ENCODE measurements at places on chromosomes 7 and 10.

GRCh38 chr7:47336472-47337425 is 245.2 kb downstream of the TNS3 start:
- no peak for DNase-seq

- DNase-seq: no peak
These were observed 131.3 kb upstream of the DPP6 start for GRCh38 chr7:153920897-153921296.

- DNase-seq: no peak
These were observed 45.1 kb upstream of the SEPTIN7 start for GRCh38 chr7:35755711-35756110.

- DNase-seq: no peak
These were observed 113.2 kb downstream of the GRID1 start for GRCh38 chr10:86253091-86254072.

GRCh38 chr10:113369365-113369694 is 183.5 kb upstream of the HABP2 start:
- DNase-seq: no peak

GRCh38 chr10:106740-107139 is 28.5 kb upstream of the ZMYND11 start:
- DNase-seq: no peak

GRCh38 chr10:65396997-65397396 is 1528.8 kb upstream of the LRRTM3 start:
- DNase-seq: no peak

- DNase-seq: no peak
These were observed 5.7 kb downstream of the FAM221A start for GRCh38 chr7:23685731-23686130.

- no peak for DNase-seq
These were observed 523.8 kb upstream of the CELF2 start for GRCh38 chr10:10493833-10494232.

DNA sequence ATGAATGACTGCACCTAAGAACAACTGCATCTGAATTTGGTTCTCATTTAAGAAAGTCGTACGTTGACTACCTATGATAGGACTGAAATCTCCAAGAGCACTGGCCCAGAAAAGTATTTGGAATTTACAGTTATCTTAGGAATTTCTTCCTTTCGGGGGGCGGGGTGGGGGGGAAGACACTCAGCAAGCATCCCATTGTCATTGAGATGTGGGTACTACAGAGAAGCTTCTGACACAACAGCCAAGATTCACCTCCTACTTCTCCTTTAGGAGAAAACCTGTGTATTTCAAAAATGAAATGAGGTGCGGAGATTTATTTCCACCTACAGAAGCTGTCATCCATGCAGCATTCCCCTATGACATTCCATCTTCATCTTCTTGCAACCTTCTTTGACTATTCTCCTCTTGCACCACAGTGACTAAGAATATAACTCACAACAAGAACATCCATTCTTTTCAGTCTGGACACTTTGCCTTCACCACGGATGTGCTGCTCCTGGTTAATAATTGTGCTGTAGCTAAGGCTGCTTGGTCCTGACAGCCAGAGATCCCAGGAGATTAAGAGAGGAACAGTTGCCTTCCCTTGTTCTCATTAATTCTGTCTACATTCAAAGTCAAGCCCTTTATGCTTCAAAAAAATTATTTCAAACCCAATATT is 98.4 kb upstream of the FRMD4A start:
- no peak for DNase-seq

DNA sequence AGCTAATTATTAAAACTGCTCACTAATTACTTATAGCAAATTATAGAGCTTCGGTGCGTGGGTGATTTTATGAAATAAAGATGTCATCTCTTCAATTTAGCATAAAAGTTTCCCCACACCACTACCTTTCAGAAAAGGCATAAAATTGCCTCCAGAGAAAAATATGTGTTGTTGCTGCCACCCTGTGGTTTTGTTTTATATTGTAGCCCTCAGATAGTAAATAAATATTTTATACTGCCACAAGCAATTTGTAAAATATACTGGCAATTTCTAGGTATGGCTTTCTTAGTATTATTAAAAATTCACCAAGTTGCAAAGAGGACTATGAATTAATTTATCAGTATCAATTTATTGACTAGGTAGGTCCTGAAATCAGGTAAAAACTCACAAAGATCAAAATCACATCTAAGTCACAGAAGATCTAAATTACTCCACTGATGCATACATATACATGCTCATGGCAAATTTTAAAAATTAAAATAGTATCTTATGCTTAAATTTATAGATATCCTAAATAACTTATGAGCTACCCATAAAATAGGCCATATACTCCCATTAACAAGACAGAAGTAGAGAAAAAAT is 26.5 kb downstream of the ASNS start:
- DNase-seq: peak; percentile 26

DNA sequence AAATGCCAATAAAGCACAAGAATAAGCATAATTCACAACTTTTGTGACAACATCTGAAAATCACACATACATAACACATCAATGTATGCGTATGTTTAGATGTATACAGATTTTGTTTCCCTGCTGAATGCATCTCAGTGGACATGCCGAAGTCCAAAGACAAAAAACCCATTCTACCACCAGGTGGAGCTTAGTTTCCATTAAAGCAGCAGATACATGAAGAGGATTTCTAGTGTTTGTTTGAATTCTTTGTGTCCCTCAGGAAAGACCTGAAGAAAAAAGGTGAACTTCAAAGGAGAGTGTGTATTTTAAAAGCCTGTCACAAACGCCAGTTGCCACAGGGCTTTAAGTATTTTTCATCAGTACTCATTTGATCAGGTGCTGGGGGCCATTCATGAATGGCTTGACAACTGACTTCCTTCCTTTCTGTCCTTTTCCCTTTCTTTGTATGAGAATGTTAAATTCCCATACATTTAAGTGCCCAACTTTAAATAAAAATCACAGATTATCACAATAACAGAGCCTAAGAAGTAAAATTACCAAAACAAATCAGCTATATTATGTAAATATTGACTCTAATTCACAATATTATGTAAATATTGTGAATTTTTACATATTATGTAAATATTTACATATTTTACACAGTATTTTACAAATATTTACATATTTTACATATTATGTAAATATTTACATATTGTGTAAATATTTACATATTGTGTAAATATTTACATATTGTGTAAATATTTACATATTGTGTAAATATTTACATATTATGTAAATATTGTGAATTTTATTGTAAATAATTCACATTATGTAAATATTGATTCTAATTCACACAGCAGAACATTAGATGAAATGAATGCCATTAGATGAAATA is 343.0 kb downstream of the CRPPA start:
- no peak for DNase-seq

DNA sequence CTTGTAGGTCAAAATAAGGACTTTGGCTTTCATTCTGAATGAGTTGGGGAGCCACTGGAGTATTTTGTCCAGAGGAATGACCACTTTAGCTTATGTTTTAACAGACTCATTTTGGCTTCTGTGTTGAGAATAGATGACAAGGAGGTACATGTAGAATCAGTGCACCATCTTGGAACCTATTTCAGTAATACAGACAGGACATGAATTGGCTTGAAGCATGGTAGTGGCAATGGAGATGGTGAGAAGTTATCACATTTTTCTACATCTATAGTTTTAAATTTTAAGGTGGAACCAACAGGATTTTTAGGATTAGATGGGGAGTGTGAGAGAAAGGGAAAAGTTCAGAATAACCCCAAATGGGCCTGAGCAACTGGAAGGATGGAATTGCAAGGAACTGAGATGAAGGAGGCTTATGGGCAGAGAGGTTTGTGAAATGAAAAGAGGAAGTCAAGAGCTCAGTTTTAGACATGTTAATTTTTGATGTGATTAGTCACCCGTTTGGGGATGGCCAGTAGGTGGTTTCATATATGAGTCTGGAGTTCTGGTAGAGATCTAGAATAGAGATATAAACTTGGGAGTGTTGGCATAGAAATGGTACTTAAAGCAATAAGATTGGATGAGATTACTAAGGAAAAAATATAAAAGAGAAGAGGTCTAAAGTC is 89.2 kb upstream of the JAZF1 start:
- no peak for DNase-seq

DNA sequence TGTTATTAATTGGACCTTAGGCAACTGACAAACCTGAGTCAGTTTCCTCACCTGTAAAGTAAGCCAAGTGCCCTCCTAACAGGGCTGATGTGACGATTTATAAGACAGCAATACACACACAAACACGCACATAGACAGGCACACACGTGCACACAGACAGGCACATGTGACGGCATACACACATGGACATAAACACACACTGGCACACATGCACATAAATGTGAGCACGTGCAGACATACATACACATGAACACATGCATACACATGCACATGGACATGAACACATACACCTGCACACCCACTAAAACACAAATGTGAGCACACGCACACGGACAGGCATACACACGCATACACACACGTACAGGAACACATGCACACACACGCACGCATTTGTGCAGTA is 148.9 kb downstream of the PRKCQ start:
- DNase-seq: no peak

- DNase-seq: no peak
These were observed 4.3 kb upstream of the GPNMB start for GRCh38 chr7:23242321-23242720.

GRCh38 chr10:103231047-103231551 is 14.6 kb upstream of the RPEL1 start:
- no peak for DNase-seq

DNA sequence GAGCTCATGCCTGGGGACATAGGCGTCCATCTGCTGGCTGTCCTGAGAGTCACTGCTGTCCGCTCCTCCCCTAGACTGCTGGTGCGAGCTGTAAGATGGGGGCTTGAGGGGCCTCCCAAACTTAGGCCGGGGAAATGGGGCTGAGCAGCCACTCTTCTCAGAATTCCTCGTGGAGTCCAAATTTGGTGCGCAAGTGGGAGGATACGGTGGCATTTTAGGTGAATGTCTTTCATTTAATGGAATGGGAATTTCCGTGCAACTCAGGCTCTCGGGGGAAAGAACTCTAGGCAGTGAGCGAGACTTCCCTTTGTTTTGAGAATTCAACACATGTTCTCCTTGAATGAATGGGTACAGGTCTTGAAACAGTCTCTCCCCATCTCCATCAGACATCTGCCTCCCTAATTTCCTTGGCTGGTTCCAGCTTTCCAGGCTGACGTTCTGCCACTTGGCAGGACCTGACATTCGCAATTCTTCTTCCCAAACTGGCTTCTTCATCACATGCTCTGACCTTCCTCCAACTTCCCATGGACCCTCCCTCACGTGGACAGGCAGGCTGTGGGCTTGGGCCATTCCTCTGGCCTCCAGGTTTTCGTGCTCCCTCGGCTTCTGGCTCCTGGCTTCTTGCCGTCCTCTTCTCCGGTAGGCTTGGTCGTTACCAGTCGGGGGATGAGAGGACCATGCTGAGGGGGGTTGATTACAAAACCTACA is 30.1 kb downstream of the JCAD start:
- DNase-seq: no peak

- DNase-seq: no peak
These were observed 134.6 kb downstream of the GRM3 start for GRCh38 chr7:86778271-86778670.

- DNase-seq: no peak
These were observed 356.1 kb downstream of the ELMO1 start for GRCh38 chr7:37092548-37092947.

DNA sequence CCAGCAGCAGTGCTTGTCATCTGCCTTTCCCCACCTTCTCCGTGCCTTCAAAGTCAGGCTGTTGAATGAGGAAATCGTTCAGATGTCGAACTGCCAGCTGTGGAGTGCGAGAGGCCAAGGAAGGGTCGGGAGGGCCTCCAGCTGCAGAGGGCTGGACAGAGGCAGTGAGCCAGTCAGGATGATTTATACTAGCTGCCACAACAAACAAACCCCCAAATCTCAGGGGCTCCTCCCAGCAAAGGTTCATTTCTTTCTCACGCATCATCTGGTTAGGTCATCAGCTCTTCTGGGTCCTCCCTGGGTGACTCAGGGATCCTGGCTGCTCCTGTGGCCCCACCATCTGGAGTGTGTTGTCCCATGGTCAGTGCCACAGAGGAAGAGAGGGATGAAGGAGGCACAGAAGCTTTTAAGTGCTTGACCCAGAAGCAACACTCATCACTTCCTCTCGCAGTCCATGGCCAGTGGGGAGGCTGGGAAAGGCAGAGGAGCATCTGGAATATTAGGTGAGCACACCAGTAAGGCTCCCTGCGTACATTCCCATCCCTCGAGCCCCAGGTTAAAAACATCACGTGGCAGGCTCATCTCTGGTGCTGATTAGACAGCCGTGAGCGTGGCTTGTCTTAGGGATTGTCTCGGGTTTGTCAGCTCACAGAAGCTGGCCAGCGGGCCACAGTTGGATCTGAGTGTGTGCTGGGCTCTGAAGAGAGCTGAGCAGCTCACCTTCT is 140.7 kb downstream of the RGS10 start:
- DNase-seq: no peak

DNA sequence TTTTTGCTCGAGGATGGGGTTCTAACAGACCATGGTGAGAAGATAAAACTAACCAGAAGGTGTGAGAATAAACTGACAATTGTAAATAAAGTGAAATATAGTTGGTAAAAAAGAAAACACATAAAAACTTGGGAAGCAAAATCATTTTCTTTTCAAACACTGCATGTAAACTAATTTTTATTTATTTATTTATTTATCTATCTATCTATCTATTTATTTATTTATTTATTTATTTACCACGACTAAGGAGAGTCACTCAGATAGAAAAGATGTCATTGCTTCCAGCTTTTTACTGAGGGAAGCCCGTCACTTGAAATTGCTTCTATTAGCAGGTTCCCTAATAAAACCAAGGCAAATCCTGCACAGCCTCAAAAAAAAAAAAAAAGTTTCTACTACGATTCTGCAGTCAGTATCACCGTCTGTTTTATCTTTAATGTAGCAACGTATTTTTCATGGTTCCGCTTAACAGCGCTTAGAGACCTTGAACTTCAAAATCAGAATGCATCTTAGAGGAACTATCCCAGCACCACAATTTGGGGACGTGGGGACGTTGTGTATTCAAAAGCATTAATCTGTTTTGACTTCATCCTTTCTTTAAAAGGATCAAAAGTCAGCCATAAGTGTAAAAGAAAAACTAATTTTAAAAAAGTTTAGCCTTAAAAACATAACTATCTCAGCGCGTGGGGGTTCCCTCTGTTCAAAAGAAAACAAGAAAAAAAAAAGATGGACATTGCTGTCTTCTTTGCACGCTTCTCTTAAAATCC is 33.3 kb upstream of the EBLN1 start:
- DNase-seq: no peak

DNA sequence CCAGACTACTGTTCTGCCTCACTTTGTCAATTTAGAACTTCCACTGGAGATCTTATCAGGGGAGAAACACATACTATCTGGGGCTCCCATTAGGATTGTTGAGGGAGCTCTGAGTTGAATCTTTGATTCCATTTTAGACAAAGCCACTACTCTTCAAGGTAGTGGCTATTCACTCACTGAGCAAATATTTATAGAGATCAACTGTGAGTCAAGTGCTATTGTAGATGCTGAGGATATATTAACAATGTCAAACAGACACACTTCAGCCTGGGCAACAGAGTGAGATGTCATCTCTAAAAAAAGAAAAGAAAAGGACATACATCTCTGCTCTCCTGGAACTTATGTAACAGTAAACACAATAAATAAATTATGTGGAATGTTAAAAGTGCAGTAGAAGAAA is 315.3 kb downstream of the PTEN start:
- DNase-seq: no peak

- no peak for DNase-seq
These were observed 116.3 kb downstream of the MLLT10 start for GRCh38 chr10:21650353-21650752.

GRCh38 chr7:105830405-105831301 is 45.7 kb downstream of the ATXN7L1 start:
- DNase-seq: no peak
